ENCODE measurements at places on chromosomes 6 and 20. TPM values are rescaled to one million over a fixed set of nuclear protein-coding genes. Genes with fewer than 3 reads are reported as not detected.

Gene SLC52A3
- not detected for total RNA-seq

Gene TMEM200A
- total RNA-seq = 7.2 TPM

Gene EPPIN
- total RNA-seq = not detected

Gene DZANK1
- total RNA-seq = 2.2 TPM

GRCh38 chr20:62120990-62121775, 1.1 kb upstream of the LSM14B start:
- H3K4me3 ChIP-seq = peak overlapping the region; percentile 77
- peaks cover 44% of the 10 kb centered on the region for H3K4me1 ChIP-seq
- peaks cover 20% of the 10 kb centered on the region for H3K36me3 ChIP-seq
- DNase-seq = no peak

GRCh38 chr6:135180542-135181332, at the start of gene MYB:
Gene MYB (plus strand): TSS chr6:135181308. CDS start chr6:135181514, 206 bp downstream.
- peak; percentile 60 for DNase-seq
- H3K27ac ChIP-seq = peak within 1 kb of the TSS; percentile 74
- H3K4me3 ChIP-seq = peak within 1 kb of the TSS; percentile 72
- no peaks in the 10 kb centered on the region for H3K27me3 ChIP-seq

DNA sequence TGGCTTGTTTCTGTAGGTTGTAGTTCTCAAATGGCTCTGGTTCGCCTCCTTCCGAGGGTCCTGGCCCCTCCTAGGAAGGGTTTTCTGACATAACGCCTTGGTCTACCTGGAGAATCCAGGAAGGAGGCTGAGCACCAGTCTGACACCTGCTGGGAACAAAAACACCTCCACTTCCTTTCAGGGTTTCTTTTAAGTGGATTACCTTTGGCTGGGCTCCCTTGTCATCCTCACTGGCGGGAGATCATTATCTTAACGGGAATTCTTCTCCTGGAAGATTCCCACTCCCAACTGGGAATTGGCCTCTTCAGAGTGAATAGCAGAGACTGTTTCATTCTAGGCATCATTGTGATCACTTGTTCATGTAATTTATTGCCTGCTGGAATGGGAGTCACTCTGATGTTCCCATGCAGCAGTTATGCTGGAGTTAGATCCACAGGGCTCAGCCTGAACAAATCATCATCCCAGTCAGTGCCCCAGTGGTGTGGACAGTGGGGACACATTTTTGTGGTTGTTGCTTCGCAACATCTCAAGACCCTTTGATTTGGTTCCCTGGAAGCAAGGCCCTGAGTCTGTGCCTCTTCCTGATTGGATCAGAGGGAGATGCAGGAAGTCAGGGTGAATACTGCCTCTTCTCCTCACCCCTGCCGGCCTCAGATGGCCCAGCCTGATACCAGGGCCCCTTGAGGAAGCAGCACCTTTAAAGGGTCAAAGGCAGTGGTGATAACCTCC, 49.1 kb downstream of the LYRM2 start:
- H3K4me1 ChIP-seq = no peaks in the 10 kb centered on the region
- H3K36me3 ChIP-seq = no peaks in the 10 kb centered on the region
- H3K27ac ChIP-seq = no peak overlapping the region
- no peak for DNase-seq
- no peak overlapping the region for H3K4me3 ChIP-seq
- no peaks in the 10 kb centered on the region for H3K27me3 ChIP-seq

- DNase-seq = no peak
- H3K4me3 ChIP-seq = no peak overlapping the region
- H3K4me1 ChIP-seq = no peaks in the 10 kb centered on the region
- no peaks in the 10 kb centered on the region for H3K36me3 ChIP-seq
- no peaks in the 10 kb centered on the region for H3K27me3 ChIP-seq
Observed at GRCh38 chr6:88614316-88614877, 349.0 kb downstream of the RNGTT start.

- H3K4me3 ChIP-seq = no peak overlapping the region
- no peaks in the 10 kb centered on the region for H3K4me1 ChIP-seq
- no peaks in the 10 kb centered on the region for H3K27me3 ChIP-seq
- H3K27ac ChIP-seq = no peak overlapping the region
- H3K36me3 ChIP-seq = no peaks in the 10 kb centered on the region
Observed at GRCh38 chr6:120675886-120676285, 658.4 kb downstream of the TBC1D32 start.

DNA sequence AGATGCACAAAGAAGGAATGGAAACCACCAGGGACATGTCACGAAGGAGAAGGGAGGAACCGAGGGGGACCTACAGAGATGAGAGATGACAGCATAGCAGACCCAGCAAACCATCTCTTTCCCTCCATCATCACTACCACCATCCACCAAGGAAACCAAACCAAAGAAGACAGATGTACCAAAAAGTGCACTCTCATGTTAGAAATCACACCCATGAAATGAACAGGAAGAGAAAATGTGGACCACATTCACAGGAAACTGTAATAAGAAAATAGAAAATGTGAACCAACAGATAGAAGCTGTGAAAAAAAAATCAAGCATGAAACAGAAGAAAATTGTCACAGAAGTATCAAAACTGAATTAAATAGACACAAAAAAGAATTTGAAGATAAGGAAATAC, 672.7 kb downstream of the QKI start:
- no peaks in the 10 kb centered on the region for H3K27me3 ChIP-seq
- no peak for DNase-seq
- H3K4me3 ChIP-seq = no peak overlapping the region
- H3K27ac ChIP-seq = no peak overlapping the region

GRCh38 chr6:46080111-46080510, 49.7 kb upstream of the ENPP4 start:
- H3K36me3 ChIP-seq = no peaks in the 10 kb centered on the region
- H3K27ac ChIP-seq = no peak overlapping the region
- H3K4me1 ChIP-seq = no peaks in the 10 kb centered on the region
- H3K4me3 ChIP-seq = no peak overlapping the region
- H3K27me3 ChIP-seq = no peaks in the 10 kb centered on the region
- DNase-seq = no peak

All from naive thymus-derived CD4-positive, alpha-beta T cell (primary cell).